GM04504 (cell line): ENCODE measurements at places on chromosomes 3 and 15.
A peak's percentile ranks its signal among the peaks of the same experiment; 100 is the strongest.

- no peak for DNase-seq
Observed at GRCh38 chr3:99348451-99348850, 289.9 kb upstream of the COL8A1 start.

- no peak for DNase-seq
Observed at GRCh38 chr3:194390835-194391234, 8.2 kb downstream of the GP5 start.

DNA sequence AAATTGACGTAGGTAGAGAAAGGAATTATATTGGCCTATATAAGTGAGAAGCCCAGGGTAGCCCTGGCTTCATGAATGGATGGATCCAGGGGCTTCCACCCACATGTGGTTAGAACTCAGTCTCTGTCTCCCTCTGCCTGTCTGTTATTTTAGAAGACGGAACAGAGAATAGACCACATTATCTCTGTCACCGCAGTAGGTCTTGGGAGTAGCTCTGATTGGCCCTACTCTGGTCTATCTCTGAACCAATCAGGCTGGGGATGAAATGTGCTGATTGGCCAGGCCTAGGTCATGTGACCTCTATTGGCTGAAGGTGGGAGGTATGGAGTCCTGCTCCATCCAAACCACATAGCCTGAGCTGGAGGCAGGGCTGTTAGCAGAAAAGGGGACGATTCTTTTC lies 143.0 kb upstream of the PRR23C start:
- DNase-seq, result no peak

DNA sequence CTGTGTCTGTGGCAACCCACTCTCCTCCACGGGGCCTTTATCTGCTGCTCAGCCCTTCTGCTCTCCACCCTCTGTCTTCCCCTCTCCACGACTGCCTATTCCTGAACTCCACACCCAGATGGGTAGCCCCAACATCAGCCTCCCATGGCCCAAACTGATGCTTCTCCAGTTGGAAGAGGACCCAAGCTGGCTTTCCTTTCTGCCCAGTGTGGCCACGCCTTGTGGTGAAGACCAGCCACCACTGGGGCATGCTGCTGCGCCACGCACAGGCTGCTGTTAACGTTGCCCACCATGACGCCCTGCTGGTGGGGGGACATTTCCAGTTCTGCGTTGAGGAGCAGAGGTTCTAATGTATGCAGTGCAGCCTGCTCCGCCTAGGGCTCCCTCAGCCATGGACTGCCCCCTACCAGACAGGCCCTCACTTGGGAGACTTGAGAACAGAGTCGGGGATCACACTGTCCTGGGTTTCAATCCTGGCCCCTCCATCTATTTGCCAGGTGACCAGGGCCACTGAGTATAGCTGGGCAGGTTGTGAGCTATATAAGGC lies 26.9 kb downstream of the CFAP100 start:
- no peak for DNase-seq

- no peak for DNase-seq
Observed at GRCh38 chr15:62994975-62995681, 47.4 kb upstream of the TPM1 start.

- peak; percentile 32 for DNase-seq
Observed at GRCh38 chr15:87219650-87220615, 1036.6 kb downstream of the NTRK3 start.

GRCh38 chr15:32736701-32737061 lies 18.9 kb downstream of the GREM1 start:
- DNase-seq, result no peak

- DNase-seq, result no peak
Observed at GRCh38 chr15:29043736-29044502, 158.1 kb downstream of the APBA2 start.

GRCh38 chr15:83208367-83208661 lies 691 bp upstream of the HDGFL3 start:
- no peak for DNase-seq

DNA sequence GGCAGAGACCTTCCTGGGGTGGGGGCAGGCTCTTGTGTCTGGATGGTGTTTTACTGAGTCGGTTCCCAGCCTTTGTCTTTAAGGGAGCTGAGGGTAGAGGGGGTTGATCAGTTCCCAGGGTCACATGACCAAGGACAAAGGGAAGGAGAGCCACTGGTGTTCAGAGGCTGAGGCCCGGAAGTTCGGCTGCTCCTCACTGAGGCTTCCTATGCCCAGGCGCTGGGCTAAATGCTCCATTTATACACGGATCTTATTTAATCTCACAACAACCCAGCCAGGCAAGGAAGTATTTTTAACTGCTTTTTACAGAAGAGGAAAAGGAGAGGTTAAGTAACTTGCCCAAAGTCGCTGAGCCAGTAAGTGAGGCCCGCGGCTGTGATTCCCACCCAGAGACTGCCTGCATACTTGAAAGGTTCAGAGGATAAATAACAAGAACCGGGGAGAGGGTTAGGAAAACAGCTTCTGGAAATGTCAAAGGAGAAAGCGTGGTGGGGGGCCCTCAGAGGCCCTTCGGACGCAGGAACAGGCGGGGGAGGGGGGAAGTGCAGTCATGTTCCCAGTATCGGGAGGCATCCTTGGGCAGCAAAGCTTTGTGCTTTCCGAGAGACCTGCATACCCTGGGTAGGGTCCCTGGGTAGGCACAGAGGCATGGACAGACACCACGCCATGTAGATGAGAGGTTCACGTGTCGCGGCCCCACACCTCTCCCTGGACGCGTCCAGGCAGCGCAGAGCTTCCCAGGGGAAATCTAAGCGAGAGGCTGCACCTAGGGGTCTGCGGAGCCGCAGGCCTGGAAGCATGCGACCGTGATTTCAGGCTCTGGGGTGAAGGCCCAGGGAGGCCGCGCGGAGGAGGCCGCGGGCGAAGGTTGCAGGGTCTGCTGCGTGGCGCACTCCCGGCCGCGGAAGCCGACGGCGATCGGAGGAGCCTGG lies 21.3 kb downstream of the EPHB3 start:
- peak; percentile 42 for DNase-seq

DNA sequence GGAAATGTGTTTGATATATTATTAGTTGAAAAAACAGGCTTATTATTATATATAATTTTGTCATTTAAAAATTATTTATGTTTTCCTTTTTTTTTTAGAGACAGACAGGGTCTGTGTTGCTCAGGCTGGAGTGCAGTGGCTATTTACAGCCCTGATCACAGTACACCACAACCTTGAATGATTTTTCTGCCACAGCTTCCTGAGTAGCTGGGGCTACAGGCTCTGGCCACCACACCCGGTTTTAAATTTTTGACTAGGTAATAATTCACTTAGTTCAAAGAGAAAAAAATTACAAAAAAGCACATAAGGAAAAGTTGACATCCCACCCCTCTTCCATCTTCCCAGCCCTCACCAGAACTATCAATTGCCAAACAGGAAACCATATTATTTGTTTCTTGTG lies 4.7 kb upstream of the CEMIP start:
- no peak for DNase-seq

- DNase-seq, result no peak
Observed at GRCh38 chr3:110234831-110235230, 836.8 kb upstream of the NECTIN3 start.

- DNase-seq, result no peak
Observed at GRCh38 chr3:242602-243355, 46.2 kb downstream of the CHL1 start.
